Fibroblast of skin of right biceps (primary cell): ENCODE measurements at places on chromosomes 5 and 9.

DNA sequence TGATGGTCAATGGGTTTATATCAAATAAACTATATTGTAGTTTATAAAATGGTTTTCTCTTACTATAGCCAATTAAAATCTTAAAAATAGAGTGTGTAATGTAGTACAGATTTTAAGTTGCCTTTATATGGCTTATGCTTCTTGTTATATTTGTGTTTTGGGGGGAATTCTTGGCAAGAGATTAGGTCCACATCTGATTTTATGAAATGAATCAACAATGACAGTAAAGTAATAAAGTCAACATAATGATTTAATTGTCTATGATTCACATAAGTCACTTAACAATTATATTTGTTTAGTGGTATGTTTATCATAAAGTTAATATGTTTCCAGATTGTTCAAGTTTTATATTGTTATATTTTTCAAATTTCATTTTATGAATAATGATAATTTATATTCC is 164.8 kb downstream of the COMMD10 start:
- DNase-seq = no peak

DNA sequence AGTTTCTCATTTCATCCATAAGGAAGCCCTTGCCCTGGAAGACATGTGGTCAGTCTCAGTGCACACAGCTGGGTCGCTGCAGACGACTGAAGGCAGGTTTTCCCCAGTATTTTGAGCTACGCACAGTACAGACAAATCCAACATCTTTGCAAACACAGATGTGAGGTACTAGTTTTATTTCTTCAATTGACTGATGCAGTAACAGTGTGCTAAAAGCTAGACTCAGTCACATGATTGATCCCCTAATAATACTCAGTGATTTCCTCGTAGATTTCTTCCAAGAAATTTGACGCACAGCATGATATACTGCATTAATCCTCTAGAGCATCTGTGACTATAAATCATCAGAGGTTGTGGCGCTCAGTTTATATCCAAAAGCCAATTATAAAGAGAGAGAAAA is 346.1 kb downstream of the DIRAS2 start:
- DNase-seq = no peak

DNA sequence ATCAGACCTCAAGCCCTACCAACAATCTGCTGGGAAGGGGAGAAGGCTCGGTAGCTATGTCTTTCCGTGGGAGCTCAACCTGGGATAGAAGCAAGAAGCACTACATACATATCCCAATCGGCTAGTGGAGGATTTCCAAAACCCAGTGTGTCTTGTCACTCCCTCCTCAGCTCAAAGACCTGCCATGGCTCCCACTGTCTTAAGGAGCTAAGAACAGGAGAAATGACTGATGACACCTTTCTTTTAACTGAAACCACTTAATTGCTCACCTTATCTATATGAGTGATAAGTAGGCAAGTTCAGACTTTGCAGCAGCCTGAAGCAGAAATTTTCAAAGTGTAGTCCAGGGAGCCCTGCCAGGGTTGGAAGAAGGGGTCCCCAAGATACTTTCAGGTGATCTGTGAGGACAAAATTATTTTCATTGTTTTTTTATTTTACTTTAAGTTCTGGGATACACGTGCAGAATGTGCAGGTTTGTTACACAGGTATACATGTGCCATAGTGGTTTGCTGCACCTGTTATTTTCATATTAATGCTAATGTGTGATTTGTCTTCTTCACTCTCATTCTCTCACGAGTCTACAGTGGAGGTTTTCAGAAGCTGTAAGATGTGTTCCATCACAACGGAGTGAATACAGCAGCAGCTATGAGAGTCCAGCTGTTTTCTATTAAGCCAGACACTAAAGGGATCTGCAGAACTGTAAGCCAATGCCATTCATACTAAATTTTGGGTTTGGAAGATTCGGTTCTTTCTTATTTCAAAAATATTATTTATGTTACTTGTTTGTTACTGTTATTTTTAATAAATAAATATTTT is 41.4 kb downstream of the PAX5 start:
- DNase-seq = no peak

DNA sequence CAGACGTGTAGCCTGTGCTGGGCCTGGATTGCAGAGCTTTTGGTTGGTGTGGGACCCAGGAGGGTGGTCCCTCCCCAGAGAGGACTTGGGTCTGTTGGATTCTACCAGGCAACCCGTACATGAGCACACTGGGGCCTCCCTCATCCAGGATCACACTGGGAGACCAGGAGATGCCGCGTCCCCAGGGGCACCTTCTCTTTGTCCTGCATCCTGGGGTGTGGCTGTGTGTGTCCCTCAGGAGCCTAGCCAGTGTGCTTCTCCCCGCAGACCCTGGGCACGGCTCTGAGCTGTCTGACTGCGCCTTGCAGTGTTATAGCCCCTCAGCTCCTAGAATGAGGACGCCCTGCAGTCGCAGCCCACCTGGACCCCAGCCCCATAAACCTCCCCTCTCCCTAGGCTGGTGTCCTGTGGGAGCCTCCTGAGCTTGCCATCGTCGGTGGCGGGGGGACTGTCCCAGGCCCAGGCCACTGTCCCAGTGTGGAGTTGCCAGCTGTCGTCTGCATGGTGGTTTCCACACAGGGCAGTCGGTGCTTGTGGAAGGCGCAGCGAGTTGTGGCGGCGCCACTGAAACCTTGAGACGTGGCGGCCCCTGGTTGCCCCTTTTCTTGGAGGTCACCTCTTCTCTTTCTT is 27.6 kb downstream of the CEP72 start:
- DNase-seq = no peak

DNA sequence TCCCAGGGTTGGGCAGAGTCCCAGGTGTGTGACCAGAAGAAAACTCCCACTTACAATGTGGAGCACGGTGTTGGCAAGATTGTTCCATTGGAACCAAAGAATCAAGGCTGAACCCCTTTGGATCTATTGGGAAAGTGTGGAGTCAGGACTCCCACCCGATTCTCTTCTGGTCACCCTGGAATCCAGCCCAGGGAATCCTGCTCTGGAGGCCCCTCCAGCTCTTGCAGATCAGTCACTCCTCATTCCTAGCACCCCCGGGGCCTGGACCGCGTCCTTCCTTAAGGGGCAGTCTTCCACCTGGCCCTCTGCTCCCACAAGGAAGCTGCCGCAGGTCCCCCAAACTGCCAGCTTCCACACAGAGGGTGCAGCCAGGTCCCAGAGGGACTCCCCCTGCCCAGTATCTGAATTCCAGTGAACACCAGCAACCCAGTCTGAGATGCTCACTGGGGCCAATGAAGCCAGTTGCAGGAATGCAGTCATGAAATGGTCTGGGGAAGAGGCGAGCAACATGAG is 170.1 kb downstream of the GADD45G start:
- no peak for DNase-seq

GRCh38 chr9:85863875-85864274 is 77.1 kb upstream of the NAA35 start:
- DNase-seq = no peak

DNA sequence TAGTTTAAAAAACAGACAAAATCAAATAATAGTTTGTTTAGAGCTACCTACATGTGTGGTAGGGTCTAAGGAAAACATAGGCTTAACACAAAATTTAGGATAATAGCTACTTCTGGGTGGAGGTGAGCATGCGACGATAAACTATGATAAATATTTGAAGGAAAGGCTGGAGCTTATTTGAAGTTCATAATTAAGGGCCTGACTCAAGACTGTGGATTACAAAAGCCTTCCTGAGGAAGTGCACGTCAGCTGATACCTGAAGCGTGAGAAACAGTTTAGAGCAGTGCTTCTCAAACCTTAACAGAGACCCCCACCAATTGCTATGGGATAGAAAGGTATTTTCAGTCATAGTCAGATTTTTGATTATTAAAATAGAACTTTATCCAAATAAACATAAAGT is 20.4 kb upstream of the UBLCP1 start:
- no peak for DNase-seq

DNA sequence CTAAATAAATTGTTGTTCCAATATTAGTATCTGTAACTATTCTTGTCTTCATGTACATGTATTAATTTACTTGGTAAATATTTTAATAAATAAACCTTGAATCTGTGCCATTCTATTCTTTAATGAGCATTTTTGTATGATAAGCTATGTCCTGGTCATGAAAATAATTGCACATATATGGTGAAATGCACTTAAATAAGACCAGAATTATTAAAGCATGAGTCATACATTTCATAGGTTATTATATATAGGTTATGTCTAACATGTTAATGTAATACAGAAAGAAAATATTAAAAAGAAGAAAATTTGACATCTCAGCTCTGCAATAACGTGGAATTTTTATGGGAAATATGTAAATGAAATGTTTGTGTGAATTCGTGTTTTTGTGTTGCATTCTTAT is 1168.1 kb downstream of the TAF11L14 start:
- DNase-seq = peak; percentile 4

GRCh38 chr5:157335534-157336422 is 69.9 kb downstream of the CYFIP2 start:
- DNase-seq = peak; percentile 44

- no peak for DNase-seq
Observed at GRCh38 chr5:81895307-81895706, 76.5 kb upstream of the ATG10 start.

DNA sequence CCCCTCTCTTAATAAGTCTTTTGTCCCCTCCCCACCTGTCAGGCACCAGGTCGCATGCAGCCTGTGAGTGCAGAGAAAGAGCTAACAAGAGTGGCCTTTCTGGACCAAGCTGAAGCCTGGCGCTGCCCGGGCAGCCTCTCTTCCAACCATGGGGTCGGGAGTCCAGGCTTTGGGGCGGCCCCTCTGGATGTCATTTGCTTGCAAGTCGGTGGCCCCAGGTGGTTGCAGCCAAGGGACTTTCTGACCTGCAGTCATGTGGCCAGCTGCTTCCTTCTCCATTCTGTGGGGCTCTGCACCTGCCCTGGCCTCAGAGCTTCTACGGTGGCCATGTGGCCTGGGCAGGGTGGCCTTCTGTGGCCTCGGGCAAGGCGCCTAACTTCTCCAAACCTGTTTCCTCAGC is 159.7 kb downstream of the DAB2IP start:
- DNase-seq = no peak

GRCh38 chr9:8374471-8374870 is 574.9 kb upstream of the DMAC1 start:
- DNase-seq = no peak

GRCh38 chr5:161481922-161482321 is 64.6 kb downstream of the GABRB2 start:
- no peak for DNase-seq

DNA sequence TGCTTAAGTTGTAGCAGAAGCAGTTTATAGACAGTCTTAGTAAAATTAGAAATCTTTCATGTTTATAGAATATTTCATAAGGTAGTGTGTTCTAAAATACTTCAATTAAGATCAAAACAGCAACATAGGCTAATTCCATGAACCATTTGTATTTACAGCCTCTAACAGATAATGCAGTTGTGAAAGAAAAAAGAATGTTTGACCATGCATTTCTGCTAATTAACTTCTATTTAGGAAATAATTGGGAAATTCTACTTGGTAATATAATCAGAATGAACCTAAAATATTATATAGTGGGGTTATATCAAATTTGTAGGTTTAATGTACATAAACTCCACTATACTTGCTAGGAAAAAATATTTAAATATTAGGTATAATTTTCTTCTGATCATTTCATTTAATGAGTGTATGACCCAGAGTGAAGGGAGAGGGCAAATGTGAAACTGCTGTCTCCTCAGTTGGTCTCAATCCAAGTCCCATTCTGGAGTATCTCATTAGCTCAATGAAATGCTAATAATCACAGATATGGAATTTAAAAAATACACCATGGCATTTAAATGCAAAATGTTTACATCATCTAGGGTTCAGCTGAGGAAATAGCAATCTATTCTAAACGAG is 34.9 kb downstream of the ALDH1A1 start:
- no peak for DNase-seq

GRCh38 chr5:132411304-132412013 is 41.9 kb downstream of the SLC22A5 start:
- DNase-seq = no peak

DNA sequence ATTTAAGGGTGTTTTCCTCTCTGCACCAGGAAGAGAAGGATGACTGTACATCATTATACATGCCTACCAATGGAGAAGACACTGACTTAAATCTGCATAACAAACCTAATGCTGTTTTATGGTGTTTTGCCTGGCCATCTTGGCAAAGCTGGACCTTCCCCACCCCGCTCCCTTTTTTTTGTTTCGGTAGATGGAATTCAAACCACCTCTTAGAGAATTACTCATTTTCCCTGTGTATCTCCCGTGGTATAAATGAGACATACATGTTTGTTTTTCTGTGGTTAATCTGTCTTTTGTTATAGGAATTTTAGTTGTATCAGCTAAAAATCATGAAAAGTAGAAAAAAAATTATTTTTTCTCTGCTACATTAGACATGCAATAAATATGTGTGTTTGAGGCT is 28.8 kb downstream of the IL12B start:
- DNase-seq = peak; percentile 38

GRCh38 chr5:95881833-95882232 is 59.3 kb upstream of the GLRX start:
- no peak for DNase-seq

DNA sequence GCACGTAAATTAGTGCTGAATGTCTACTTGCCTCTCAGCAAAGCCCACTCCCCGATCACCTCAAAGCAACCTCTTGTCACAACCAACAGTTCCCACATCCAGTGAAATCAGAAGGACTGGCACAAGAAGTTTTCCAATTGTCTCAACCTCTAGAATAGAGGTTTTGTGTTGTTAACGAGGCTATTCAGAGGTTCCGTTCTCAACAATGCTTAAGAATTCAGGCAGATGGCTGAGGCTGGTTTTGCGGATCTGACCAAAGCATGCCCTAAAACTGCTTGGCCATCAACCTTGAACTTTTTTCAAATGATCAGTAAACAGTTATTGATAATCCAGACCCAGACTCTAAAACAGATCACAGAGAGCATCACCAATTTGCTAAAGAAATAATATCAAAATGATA is 52.9 kb downstream of the MAPKAP1 start:
- DNase-seq = no peak

DNA sequence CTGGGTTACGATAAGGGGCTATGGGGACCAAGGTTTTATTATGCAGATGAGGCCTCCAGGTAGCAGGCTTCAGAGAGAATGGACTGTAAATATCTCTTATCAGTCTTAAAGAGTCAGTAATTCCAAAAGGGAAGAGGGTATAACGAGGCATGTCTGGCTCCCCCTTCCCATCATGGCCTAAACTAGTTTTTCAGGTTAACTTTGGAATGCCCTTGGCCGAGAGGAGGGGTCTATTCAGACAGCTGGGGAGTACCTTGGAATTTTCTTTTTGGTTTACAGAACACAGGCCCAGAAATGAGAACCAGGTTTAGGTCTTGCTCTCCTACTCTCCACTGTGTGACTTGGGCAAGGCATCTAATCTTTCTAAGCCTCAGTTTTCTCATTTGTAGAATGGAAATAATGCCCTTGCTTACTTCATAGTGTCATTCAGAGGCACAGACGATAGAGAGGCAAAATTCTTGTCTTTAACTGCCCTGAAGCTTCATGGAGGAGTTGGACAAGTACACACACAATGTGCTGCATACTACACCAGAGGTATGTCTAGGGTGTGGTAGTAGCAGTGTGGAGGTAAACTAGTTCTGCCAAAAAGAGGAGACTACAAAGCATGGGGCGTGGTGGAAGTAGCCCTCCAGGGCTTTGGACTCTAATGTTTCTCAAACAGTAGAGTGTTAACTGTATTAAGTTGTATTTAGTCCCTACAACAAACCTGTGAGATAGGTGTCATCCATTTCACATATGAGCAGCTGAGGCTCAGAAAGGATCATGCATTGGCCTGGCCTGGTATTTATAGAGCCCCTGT is 45.5 kb downstream of the IRF1 start:
- DNase-seq = no peak

GRCh38 chr5:97418462-97418861 is 235.4 kb upstream of the RIOK2 start:
- DNase-seq = no peak
